ENCODE measurements at places on chromosomes 13 and 19. TPM values are rescaled to one million over a fixed set of nuclear protein-coding genes. Genes with fewer than 3 reads are reported as not detected.

The CYP2A7 gene
- total RNA-seq = not detected

DNA sequence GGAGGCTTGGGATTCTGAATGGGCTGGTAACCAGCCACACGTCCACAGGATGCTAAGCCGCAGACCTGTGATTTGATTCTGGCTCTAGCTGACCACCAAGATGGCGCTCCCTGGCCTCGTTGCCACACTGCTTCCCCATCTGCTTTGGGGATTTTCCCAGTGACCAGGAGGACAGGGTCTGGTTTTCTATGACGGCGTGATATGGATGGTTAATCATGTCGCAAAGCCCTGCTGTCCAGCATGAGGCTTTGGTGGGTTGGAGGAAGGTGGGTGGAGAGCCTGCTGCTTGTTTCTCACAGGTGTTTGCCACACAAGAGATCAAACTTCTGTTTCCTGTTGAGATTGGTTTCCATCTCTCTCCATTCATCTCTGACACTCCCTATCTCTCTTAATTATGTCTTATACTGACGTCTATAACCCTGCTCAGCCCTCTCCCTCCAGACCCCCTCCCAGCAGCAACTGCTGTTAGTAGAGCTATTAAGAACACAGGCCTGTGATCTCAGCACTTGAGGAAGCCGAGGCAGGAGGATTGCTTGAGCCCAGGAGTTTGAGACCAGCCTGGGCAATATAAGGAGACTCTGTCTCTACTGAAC, 102.7 kb downstream of the SIPA1L3 start:
- DNase-seq = no peak

DNA sequence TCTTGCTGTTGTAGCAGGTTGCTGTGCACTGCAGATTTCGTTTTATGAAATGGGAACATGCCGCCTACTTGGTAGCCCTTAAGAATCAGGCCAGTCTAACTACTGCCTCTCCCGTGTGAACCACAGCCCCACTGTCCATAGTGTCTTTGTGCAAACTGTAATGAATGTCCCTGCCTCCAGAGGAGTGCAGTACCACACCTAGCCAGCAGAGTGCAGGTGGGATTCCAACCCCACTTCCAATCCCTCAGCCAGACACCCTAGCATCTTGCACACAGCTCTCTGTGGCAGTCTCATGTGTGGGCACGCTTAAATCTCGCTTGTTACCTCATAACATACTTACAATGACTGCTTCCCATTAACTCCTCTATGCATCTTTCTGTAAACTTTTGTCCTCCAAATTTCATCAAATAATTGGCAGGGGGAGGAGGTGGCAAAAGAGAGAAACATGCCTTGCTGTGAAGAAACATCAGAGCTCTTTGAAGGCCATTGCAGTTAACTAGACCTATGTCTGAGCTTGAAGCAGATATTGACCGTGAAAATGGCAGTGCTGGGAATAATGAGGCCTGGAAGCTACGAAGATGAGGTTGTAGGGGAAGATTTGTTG, 47.2 kb downstream of the ZAR1L start:
- DNase-seq = peak; percentile 22

- DNase-seq = no peak
Observed at GRCh38 chr13:44155422-44156293, 218.0 kb upstream of the SERP2 start.

GRCh38 chr13:48004201-48004600, 3.1 kb upstream of the SUCLA2 start:
- DNase-seq = no peak

DNA sequence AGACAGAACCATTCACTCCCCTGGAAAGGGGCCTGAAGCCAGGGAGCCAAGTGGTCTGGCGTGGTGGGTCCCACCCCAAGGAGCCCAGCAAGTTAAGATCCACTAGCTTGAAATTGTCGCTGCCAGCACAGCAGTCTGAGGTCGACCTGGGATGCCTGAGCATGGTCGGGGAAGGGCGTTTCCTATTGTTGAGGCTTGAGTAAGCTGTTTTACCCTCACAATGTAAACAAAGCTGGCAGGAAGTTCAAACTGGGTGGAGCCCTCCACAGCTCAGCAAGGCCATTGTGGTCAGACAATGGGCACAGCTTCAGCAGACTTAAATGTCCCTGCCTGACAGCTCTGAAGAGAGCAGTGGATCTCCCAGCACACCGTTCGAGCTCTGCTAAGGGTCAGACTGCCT, 195.6 kb upstream of the DACH1 start:
- DNase-seq = no peak

DNA sequence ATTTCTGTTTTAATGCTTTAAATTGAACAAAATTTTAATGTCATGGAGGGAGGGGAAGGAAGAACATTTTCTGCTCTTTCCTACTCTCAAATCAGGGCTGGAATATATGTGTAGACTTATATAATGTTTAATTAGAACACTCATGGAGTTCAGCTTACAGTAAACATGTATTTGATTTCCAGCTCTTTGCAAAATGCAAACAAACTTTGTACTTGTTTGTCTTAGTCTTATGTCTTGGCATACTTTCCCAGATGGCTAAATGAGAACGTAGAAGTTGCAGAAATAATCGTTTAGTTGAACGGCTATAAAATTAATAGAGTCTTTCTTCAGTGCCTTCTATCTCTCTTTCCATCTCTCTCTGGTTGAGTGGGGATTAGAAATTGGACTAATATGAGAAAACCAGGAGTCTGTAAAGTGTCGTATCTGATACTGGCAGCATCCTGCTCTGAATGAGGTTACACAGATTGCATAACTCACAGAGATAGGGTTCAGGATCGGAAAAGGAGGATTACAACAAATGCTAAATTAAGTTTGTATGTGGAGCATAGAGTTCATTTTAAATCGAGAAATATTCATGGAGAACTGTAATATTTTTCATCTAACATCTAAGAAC, 82.3 kb downstream of the FGF9 start:
- no peak for DNase-seq

The EGLN2 gene
- 147 TPM for total RNA-seq

The ZNF77 gene
- total RNA-seq = 6.7 TPM

The NALCN gene
- total RNA-seq = not detected

The TTC9B gene
- not detected for total RNA-seq

GRCh38 chr13:65965501-65965900, 1264.6 kb downstream of the PCDH9 start:
- DNase-seq = no peak

GRCh38 chr19:38371081-38371480, 3.3 kb upstream of the PSMD8 start:
- DNase-seq = no peak

DNA sequence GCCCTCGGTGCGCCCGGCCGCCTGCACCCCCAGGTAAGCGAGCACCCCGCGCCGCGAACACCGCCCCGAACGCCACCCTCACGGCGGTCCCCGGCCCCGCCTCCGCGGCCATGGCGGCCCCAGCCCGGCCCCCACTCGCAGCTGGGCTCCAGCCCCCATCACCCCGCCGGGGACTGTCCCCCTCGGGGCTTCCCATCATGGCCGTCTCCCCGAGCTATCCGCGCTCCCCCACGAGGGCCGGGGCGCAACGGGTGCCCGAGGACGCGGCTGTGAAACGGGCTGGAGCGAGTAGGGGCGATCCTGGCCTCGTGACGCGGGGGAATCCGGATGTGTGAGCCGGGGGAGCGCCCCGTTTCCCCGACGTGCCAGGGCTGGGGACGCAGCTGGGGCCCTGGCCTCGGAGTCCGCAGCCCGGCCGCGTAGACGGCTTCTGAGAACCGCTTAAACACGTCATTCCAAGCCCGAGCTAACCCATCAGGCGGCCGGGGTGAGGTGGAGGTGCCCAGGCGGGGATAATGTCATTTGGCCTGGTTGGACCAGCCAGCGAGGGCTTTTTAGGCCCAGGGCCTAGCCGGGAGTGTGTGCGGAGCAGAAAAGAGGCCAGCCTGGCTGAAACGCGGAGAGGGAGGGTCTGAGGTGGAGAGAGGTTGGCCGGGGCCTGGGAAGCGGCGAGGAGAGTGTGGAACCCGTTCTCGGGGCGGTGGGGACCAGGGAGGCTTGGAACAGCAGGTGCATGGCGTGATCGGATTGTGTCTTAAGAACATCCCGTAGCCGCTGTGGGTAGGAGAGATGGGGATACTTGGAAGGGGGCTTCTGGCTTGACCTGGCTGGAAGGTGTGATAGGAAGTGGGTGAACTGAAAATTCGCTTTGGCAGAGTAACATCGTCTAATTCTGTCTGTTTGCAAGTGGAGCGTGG, 550 bp downstream of the CERS4 start:
- DNase-seq = peak; percentile 85

The ZNF415 gene
- total RNA-seq = 5.8 TPM

- DNase-seq = no peak
Observed at GRCh38 chr13:42615691-42616090, 41.7 kb downstream of the TNFSF11 start.

GRCh38 chr13:62205273-62205672, 789.6 kb upstream of the PCDH20 start:
- DNase-seq = no peak

Measured in activated B cell treated with CpG ODN at 0.5 μM for 24 hours (primary cell).